ENCODE measurements at places on chromosomes 7 and 10.

GRCh38 chr10:83076443-83076842, 1062.9 kb upstream of the GHITM start:
- DNase-seq, result peak; percentile 5

GRCh38 chr7:138665669-138666140, 35.5 kb downstream of the SVOPL start:
- no peak for DNase-seq

DNA sequence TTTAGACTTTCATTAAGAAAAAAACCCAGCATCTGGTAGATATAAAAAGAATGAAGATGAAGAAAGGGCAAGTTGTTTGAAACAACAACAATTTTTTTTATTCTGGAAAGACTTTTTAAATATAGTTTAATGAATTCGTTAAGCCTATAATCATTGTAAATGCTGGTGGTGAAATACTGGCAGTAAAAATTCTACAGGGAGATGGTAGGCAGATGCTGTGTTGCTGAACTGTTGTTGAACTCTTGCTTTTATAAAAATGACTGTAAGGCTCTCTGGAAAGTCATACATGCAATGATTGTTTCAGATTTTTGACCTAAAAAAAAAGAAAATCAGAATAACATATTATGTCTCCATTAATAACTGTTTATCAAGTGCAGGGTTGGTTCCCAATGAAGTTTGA, 39.0 kb downstream of the SCIN start:
- no peak for DNase-seq

DNA sequence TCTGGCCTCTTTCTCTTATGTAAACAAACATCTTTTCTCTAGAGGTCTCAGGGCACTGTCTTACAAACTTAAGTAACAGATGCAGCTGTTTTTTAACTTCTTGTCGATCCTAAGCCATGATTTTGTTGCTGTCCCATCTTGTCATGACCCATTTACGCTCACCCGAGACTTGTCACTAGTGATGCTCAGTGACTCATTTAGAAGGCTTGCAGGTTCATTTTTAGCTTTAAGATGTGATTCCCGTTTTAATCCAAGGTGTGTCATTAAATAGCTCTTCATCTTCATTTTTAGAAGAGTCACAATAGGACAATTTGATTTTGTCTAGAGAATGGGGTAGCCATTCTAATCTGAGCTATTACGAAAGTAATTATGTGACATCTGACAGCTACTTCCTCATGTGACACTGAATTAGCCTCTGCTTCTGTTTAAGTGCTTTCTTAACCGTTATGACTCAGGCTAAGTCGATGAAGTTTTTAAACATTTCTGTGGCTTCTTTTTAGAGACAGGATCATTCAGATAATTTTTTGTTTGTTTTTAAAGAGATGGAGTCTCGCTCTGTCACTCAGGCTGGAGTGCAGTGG, 42.7 kb downstream of the SPDYE5 start:
- peak; percentile 71 for DNase-seq

DNA sequence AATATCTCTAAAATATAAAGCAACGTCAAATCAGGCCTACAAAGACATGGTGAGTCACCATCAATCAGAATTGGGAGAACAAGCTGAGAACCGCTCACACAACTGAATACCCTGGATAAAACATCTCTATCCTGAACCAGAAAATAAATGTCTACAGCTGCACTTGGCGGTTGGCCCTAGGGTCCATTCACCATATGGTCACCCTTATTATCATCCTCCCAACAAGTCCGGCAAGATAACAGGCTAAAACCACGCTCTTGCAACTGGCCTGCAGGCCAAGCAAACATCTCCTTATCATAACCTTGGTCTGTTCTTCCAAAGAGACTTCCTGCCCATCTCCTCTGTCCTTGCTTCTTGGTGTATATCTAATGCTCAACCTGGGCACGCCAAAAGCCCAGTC, 310.7 kb downstream of the CALN1 start:
- no peak for DNase-seq

- no peak for DNase-seq
Observed at GRCh38 chr7:84916161-84916560, 270.7 kb downstream of the SEMA3D start.

DNA sequence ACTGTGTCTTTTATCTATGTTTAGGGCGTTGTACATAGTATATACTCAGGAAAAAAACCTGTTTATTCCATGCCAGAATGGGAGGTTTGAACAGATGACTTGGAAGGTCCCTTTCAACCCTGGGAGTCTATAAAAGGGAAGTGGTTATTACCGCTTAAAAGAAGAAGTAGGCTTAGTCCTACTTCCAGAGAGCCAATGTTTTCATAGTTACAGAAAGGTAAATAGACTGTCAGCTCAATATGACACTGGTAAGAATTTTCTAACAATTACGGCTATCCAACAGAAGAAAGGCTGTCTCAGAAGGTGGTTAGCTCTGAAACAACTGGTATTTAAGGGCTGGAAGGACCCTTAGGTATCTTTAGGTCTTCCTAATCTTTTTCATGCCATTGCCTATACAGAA, 1.1 kb upstream of the TFAM start:
- peak; percentile 3 for DNase-seq

- no peak for DNase-seq
Observed at GRCh38 chr7:6419310-6419773, 28.4 kb downstream of the DAGLB start.

- no peak for DNase-seq
Observed at GRCh38 chr7:94398841-94399240, 4.1 kb downstream of the COL1A2 start.

- no peak for DNase-seq
Observed at GRCh38 chr7:97310-97841, 95.0 kb upstream of the FAM20C start.

DNA sequence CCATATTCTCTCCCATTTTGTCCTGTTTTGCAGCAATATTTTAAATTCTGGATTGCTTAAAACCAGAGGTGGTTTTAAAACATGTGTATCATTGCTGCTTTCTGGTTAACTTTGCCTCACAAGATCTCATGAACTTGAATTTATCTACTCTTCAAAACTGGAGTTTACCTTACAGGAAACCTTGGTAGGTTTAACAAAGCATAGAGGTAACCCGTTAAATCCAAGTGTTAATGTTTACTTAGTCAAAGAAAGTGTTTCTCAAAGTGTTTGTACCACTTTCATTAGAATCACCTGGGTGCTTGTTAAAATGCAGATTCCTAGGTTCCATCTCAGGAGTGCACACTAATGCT, 44.0 kb upstream of the VDAC2 start:
- DNase-seq, result no peak

GRCh38 chr7:101165075-101165957, at the start of gene VGF:
TSS of gene VGF (minus strand) at chr7:101165569. CDS start at chr7:101164843, 726 bp downstream.
- DNase-seq, result peak; percentile 97

- DNase-seq, result no peak
Observed at GRCh38 chr7:150621376-150621775, 10.8 kb downstream of the GIMAP6 start.

DNA sequence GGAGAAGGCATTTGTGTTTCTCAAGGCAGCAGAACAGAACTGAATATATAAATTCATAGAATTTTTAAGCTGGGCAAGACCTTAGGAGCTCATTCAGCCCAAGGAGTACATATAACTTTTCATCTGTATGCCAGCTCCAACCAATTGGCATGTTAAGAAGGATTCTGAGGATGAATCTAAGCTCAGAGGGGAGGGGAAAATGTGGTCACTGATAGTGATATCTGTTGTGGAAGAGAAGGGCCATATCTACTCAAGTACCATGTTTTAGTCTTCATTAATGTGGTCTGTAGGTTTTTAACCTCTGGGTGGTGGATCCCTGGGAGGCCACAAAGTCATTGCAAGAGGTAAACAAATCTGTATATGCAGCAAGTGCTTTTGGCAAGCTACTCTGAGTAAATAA, 6.4 kb downstream of the CALD1 start:
- DNase-seq, result no peak

- no peak for DNase-seq
Observed at GRCh38 chr10:92848037-92848440, 281 bp upstream of the EXOC6 start.

DNA sequence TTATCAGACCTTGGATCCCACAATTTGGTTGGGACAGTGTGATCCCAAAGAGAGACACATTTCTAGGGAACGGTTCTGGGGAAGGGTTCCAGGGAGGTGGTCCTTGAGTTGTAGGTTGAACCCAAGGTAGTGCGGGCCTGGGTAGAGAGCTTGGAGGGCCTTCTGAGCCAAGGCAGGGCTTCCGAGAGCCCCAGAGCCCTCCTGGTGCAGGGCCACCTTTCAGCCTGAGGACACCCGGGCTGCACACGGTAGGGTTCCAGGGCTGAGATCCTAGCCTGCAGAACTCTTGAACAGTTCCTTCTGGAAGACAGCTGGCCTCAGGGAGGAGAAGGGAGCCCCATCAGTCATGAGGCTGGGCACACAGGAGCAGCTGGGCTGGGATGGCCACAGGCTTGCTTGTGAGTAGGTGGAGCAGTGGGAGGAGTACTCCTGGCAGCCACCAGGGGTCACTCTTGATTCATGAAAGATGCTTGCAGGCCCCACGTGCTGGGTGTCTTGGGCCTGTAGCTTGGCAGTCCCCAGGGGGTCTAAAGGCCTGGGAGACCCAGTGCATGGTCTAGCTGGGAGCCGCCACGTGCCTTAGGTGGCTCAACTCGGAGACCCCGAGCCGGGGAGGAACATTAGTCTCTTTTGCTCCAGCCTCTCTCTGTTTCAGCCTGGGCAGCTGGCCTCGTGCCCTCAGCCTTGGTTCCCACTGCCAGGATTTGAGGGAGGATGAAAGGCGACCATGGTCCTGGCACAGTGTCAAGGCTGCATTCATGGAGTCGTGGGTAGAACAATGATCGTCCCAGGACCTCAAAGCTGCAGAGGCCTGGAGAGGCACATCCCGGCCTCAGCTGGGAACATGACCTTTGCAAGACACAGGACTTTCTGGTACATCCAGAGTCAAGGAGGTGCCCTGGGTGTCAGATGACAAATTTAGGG, 381.6 kb downstream of the TYW1 start:
- DNase-seq, result peak; percentile 73

GRCh38 chr7:12729112-12729511, 41.7 kb downstream of the ARL4A start:
- peak; percentile 25 for DNase-seq

DNA sequence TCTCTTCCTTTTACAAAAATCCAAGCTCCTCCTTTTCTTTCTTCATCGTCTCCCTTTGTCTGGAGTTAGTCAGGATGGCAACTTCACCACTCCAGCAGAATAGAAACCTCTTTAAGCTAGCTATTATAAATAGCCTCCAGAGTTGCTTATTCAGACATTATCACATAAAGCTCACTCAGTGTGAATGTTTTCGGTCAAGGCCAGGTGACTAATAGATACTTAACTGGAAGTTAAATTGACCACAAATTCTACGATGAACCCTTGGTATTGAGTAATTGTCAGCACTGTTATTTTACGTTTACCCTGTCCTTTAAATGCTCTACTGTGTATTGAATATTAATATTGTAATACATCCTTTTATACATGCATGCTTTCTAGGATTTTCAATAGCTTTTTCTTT, 340.4 kb downstream of the OTUD1 start:
- DNase-seq, result no peak

GRCh38 chr10:24449321-24449740, 240.4 kb downstream of the KIAA1217 start:
- no peak for DNase-seq

GRCh38 chr10:130809181-130809580, 502.3 kb downstream of the TCERG1L start:
- no peak for DNase-seq

- no peak for DNase-seq
Observed at GRCh38 chr10:71939304-71939703, 24.9 kb upstream of the CHST3 start.

DNA sequence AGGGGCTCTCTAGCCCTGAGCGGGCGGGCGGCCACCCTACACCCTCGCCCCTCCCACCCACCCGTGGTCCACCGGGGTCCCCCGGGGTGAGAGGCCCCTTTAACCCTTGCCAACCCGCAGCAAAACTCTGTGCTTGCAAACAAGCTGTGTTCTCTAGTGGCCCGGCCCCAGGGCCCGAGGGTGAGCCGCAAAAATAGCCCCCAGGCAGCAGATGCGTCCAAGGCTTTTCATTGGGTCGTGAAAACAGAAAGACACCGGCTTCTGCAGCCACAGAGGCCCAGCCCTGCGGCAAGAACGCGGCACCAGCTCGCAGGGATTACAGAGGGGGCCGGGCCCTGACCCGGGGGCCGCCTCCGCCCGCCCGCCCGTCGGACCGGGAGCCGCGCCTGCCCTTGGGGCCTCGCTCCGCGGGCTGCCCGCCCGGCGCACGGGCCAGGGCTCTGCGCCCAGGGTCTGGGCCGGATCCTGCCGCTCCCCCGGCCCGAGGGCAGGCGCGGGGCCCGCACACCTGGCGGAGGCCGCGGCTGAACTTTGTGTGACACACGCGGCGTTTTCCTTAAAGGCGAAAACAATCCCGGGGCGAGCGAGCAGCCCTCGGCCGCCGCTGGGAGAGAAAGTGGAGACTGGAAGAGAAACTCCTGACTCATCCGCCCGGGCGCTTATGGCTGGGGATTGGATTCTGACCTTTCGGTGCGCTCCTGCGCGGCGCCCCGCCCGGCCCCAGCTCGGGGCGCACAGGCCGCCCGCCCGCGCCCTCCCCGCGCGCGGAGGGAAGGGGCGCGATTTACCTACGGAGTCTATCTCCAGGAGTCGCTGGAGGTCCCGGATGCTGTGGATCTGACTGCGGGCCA, 2.8 kb downstream of the PDGFA start:
- peak; percentile 70 for DNase-seq

- DNase-seq, result no peak
Observed at GRCh38 chr10:118840071-118840775, 85.5 kb upstream of the CACUL1 start.

DNA sequence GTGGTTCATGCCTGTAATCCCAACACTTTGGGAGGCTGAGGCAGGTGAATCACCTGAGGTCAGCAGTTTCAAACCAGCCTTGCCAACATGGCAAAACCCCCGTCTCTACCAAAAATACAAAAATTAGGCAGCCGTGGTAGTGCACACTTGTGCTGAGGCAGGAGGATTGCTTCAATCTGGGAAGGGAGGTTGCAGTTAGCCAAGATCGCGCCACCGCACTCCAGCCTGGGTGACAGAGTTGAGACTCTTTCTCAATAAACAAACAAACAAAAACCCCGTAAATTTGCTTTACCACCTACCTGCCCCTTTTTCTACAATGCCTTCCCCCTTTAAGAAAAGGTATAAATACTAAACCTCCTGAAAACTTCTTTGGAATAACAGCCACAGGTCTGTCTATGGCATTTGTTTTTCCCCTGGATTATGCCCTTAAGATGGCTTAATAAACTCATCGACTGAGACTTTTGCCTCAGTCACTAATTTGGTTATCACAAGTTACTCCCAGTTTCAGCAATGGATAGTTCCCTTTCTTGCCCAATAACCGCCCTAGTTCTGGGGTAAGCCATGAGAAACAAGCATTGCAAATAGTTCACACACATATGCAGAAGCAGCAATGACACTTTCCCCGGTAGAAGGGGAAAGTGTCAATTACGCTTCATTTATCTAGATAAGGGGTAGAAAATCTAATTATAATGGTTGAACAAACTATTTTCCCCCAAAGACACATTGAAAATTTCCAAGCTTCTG, 52.8 kb upstream of the SVIL start:
- DNase-seq, result peak; percentile 17

- no peak for DNase-seq
Observed at GRCh38 chr10:50231515-50232260, 19.6 kb downstream of the ASAH2 start.
